ENCODE measurements at places on chromosomes 1 and 21.

- no peak for DNase-seq
Measured at GRCh38 chr1:53461323-53462044, 2.3 kb downstream of the DMRTB1 start.

- DNase-seq, result no peak
Measured at GRCh38 chr1:45793942-45794604, 9.3 kb upstream of the MAST2 start.

DNA sequence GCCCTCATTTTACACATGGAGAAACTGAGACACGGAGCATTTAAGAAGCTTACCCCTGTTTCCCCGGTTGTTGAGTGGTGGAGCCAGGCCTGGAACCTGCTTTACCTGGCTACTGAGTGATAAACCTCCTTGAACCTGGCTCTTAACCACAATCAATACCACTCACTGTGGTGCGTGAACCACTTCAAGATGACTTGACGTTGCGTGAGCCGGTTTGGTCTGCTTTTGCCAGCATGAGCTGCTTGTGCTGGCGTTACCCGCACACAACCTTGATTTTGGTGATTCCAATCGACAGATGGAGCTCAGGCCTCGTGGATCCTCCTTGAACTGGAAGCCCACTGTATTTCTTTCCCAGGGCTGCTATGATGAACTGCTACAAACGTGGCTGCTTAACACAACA lies 6.1 kb upstream of the TINAGL1 start:
- no peak for DNase-seq

GRCh38 chr1:168031198-168031597 lies 94.3 kb upstream of the MPC2 start:
- no peak for DNase-seq

GRCh38 chr1:20184481-20184900 lies 1.4 kb upstream of the UBXN10 start:
- DNase-seq, result peak; percentile 68

DNA sequence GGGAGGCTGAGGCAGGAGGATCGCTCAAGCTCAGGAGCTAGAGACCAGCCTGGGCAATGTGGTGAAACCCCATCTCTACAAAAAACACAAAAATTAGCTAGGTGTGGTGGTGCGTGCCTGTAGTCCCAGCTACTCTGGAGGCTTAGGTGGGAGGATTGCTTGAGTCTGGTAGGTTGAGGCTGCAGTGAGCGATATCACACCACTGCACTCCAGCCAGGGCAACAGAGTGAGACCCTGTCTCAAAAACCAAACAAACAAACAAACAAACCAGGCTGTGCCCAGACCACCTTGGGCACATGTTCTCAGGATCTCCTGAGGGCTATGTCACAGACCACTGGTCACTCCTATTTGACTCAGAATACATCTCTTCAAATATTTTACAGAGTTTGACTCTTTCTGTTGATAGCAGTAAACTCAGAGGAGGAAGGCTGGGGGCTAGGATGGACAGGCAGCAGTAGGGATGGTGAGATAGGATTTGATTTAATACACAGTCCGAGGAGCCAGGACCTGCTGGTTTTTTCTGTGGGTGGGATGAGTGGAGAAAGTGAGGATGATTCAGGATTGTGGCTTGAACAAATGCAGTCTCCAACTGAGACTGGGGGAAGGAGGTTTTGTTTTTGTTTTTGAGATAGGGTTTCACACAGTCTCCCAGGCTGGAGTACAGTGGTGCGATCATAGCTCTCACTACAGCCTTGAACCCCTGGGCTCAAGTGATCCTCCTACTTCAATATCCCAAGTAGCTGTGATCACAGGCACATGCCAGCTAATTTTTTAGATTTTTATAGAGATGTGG lies 46.5 kb downstream of the OLFML3 start:
- peak; percentile 89 for DNase-seq

DNA sequence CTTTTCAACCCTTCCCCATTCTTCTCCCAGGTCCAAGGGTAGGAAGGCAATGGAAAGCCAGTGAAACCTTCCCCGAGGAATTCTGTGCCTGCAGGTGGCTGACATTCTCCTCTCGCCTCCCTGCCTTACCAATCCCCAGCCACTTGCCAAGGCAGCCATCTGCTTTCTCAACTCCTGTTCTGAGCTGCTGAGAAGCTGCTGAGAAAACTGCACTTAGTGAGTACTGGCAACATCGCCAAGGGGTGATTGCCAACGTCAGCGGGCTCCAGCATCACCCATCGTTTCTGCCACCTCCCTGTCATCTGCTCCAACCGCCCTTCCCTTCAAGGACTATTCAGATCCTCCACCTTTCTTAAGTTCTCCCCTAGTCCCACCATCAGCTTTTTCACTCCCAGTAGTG lies 106.0 kb downstream of the PTPRU start:
- DNase-seq, result no peak

DNA sequence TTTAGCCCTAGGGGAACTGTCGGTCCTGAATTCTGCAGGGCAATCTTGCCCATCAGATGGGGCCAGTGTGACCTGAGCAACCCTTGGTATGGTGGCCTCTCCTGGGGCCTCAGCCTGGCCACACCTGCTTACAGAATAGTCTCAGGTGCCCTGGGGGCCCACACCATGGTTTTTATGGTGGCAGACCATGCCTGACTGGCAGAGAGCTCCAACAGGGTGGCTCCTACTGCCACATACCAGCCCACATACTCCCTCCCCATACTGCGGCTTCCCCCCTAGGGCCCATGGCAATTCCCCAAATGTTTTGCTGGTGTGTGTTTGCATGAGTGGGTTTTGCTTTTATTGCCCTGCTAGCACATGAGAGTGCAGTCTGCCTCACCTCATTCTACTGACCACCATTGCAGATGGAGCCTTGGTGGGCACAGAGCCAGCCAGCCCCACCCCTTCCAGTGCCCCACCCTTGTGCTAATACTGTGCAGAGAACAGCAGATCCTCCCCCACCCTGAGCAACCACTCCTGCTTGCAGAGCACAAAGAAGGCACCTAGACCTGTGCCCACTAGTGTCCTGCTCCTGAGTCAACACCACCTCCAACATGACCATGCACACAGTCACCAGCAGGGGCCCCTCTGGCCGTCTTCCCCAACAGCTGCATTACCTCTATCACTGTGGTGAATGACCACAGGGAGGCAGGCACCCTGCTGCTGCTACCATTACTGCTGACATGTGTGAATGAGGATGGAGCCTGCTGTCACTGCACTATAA lies 86.8 kb downstream of the GDAP2 start:
- DNase-seq, result no peak

DNA sequence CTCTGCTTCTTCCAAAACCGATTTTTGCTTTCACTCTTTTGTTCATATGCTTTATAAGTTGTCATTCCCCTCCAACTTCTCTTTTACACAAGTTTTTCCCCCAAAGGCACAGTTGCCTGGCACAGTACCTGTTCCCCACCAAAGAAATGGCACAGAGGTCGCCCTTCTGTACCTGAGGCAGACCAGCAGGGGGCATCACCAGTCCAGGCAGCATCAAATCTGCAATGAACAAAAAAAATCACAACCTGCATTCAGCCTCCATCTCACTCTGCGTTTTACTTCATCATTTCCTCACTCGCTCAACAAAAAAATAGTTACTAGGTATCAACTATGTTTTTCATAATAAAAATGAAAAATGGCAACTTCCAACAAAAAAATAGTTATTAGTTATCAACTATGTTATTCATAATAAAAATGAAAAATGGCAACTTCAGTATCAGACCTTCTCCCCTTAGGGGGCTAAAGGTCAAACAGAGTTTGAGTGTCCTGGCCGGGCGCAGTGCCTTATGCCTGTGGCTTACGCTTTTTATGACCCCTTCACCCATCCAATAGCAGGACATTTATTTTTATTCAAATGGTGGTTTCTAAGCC lies 4.1 kb downstream of the EIF2D start:
- peak; percentile 37 for DNase-seq

GRCh38 chr1:165853528-165854075 lies 26.2 kb downstream of the UCK2 start:
- DNase-seq, result peak; percentile 77

GRCh38 chr1:3247521-3248121 lies 178.6 kb downstream of the PRDM16 start:
- no peak for DNase-seq

GRCh38 chr1:36513676-36514473 lies 31.2 kb upstream of the CSF3R start:
- no peak for DNase-seq

DNA sequence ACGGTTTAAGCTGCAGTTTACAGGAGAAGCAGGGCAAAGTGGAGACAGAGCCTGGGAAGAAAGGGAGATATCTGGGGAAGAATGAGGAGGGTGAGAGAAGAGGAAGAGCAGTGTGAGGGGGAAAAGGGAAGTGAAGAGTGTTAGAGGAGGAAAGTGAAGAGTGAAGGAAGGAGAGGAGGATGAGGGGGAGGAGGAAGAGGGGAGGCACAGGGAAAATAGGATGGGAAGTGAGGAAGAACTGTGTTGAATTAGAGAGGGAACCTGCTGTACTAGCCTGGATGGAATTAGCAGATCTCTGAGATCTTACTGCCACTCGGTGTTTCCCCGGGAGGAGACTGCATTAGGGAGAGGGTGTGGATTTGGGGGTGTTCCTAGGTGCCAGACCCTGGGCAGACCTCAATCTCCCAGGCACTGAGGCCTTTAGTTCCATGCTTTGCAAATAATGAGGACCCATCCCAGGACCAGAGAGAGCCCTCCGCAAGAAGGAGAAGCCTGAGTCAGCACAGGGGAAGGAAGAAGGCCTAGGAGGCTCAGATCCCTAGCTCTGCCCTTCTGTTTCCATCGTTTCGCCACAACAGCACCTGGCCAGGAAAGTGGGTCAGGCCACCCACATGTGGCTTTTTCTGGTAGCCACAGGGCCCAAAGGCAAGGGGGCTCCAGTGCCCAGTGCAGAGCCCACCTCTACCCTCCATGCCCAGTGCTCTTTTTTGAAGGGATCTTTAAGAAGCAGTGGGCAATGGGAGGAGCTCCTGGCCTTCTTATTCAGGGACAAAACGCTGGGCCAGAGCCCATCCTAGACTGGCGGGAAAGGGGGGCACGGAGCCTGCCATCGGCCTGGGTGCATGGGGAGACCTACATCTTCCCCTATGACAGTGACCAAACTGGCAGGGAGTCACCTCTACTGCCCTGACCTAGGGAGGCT lies 2.0 kb downstream of the LRRN2 start:
- DNase-seq, result no peak

DNA sequence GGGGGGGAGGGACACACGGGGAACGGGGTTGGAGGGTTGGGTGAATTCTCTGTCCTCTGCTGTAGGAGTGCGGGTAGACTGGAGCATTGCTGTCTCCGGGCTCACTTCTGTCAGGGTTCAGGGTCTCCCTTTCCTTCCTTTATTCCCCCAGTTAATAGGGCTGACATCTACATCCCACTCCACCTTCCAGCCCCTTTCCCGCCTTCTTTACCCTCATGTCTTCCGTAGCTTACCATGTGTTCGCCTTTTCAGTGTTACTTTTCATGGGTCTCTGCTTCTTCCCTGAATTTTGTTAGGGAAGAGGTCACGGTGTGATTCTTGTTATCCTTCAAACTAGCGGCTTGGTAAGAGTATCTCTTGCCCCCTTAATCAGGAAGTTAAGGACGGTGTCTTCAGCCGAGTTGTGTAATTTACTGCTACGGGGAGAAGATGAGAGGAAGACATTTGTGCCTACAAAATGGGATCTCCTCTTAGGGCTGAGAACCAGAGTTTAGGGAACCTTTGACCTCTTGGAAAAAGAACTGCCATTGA lies 917 bp downstream of the RAP1A start:
- peak; percentile 24 for DNase-seq

GRCh38 chr21:35004314-35004713 lies 44.8 kb downstream of the RUNX1 start:
- no peak for DNase-seq

- no peak for DNase-seq
Measured at GRCh38 chr21:25912402-25912746, 177.6 kb downstream of the GABPA start.

- no peak for DNase-seq
Measured at GRCh38 chr1:201260236-201260590, 23.1 kb upstream of the PKP1 start.

- DNase-seq, result no peak
Measured at GRCh38 chr1:233859446-233859845, 45.0 kb upstream of the SLC35F3 start.

- no peak for DNase-seq
Measured at GRCh38 chr1:17533201-17533600, 6.3 kb upstream of the ARHGEF10L start.

GRCh38 chr21:44012474-44013379 lies 618 bp downstream of the TRAPPC10 start:
- no peak for DNase-seq

DNA sequence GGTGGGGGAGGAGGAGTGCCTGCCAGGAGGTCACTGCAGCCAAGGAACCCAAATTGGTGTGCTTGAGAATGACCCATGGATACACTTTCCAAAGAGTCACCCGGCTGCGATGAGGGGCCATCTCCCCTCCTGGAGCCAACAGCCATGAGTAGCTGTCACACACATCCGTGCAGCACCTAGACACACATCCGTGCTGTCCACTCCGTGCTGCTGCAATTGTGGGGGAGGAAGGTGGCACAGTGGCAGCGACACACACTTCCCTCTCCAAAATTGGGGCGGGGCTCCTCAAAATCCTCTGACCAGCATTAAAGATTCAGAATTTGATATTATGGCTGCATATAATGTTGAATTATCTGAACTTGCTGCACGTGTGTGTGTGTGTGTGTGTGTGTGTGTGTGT lies 15.8 kb downstream of the TP73 start:
- DNase-seq, result no peak

DNA sequence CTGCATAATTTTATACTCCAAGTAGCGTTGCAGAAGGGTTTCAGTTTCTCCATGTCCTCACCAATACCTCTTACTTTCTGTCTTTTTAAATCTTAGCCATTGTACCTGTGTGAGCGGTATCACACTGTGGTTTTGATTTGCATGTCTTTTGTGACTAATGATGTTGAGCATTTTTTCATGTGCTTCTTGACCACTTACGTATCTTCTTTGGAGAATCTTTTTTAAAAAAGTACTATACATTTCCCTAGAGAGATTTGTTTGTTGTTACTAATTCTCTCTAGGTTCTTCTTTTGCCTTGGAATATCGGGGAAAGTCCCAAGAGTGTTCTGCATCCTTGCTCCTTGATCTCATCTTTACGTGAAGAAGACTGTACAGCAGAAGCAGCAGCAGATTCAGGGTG lies 81.8 kb upstream of the WARS2 start:
- DNase-seq, result no peak

GRCh38 chr1:245128381-245129101 lies 26.2 kb upstream of the KIF26B start:
- no peak for DNase-seq

DNA sequence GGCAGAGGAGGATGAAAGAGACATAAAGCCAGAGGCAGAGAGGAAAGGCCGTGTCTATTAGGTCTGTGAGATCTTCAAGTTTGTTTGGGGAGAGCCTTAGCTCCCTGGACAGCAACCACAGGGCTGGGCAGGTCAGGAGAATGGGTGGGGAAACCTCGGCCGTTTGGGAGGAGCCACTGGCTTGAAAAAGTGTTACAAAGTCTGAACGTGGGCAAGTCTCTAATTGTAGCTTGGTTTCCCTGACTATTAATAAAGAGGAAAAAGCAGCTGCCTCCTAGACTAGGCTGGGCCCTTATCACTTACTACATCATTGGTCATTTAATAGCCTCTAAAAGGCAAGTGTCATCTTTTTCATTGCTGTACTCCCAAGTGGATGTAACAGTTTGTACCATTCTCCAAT lies at the start of gene CCDC17:
Gene CCDC17 (minus strand): TSS at position 83 of the 400 bp plus-strand sequence. CDS start 145 bp downstream, outside the sequence.
- no peak for DNase-seq

All from amniotic epithelial cell (primary cell).